ENCODE measurements at places on chromosomes 2 and 18.

DNA sequence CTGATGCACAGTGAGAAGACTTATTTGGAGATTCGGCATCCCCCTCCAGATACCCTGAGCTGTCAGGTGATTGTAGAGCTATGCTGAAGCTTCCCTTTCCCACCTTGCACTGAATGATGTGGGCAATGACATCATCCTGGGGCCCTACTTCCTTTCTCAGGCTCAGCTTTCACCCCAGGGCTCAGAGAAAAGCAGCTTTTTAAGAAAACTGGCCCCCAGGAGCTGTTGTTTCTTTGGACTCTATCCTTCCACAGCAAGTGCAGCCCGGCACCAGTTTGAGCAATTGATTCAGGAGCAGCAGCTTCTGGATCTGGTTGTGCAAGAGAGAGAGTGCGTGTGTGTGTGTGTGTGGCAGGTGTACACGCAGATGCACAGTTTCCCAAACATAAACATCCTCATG lies 251.3 kb downstream of the ANAPC1 start:
- no peak for DNase-seq

DNA sequence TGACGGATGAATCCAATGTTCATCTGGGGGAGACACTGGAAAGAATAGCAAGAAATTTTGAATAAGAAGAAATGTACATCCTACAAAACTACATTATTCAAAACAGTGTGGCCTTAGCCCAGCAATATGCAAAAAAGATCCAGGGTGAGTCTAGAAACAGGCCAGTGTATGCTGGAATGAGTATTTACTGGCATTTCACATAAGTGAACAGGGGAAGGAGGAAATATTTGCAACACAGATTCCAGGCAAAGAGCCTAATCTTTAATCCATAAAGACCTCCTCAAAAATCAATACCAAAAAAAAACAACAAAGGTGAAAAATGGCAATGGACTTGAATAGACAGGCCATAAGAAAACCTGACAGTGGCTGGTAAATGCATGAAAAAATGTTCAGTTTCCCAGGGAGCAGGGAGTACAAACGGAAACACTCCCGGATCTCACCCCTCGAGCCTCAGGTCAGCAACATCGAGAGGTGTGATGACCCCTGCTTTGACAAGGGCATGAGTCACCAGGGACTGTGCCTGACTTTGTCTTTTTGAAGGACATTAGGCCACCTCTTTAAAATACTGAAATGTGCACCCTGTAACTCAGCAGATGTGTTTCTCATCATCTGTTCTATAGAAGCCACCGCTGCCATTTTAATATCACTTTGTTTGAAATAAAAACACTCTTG lies 12.7 kb upstream of the GPC1 start:
- no peak for DNase-seq

- DNase-seq: no peak
Measured at GRCh38 chr2:106840818-106841217, 45.1 kb downstream of the ST6GAL2 start.

DNA sequence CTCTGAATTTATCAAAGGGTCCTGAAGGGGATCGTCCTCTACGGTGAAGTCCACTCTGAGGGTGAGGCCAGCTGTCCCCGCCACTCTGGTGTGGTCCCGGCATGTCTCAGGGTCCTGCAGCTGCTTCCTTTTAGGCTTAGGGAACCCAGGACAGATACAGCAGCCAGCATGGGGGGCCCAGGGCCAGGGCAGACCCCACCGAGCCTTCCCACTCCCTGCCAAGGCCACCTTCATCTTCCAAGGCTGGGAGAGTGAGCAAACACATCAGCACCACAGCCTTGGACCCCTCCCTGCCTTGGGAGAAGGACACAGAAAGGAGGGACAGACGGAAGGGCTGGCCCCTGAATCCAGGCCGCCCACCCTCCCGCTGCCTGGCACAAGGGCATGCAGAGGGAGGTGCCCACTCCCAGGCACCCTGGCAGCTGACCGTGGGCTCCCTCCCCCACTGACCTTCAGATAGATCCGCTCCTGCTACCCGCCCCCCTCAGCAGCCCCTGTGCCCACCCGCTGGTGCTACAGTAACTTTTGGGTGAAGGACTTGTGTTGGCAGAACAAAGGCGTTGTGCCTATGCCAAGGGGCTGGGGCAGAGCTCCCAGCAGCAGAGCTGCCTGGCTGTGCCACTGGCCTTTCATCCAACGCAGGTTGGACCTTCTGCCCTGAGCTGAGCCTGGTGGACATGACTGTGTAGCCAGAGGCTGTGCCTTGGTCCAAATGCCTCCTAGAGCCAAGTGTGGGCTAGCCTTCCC lies 7.6 kb downstream of the CYP26B1 start:
- DNase-seq: no peak

DNA sequence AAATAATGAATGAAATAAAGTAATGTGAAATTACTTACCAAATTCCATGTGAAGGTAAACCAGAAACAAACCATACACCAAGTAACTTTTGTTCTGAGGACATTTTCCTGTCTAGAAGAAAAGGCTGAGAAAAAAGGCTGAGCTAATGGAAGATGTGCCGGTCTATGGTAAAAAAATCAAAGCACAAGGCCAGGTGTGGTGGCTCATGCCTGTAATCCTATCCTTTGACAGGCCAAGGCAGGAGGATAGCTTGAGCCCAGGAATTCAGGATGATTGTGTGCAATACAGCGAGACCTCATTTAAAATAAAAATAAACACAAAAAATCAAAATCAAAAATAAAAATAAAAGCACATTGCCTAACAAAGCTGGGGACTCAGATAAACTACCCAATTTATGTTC lies 6.7 kb downstream of the ORC4 start:
- no peak for DNase-seq

- no peak for DNase-seq
Measured at GRCh38 chr2:203886661-203887151, 19.1 kb downstream of the CTLA4 start.

DNA sequence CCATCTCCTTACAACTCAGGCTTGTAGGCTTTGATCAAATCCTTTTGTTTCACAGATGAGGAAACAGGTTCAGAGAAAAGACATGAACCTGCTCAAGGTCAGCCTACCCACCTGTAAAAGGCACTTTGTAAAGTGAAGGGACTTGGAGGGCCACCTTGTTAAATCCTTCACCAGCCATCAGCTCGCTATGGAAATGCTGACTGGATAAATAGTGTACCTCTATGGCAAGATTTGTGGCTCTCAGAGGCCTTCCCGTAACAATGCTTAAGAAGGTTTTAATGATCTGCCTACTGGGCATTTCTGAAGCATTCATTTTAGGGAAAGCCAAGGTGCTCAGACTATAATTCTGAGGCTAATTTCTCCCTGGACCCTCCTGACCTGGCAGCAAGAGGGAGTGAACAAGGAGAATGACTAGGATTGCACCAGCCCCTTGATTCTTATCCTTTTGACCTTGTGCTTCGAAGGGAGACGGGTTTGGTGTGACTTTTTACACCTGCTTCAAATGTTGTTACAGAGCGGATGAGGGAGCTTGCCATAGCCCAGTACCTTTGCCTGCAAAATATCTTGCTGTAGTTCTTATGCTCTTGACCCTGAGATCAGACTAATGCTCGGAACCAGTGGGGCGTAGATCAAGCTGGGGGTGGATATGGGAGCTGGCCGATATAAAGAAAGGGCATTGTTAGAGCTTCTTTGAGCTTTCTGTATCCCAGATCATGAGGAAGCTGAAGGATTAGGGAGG lies 90.9 kb upstream of the CXCR4 start:
- no peak for DNase-seq

GRCh38 chr2:27683390-27684071 lies 19.8 kb downstream of the SLC4A1AP start:
- peak; percentile 59 for DNase-seq

GRCh38 chr2:29520001-29520400 lies 401.4 kb downstream of the ALK start:
- DNase-seq: no peak
